ENCODE measurements at places on chromosomes 11 and 22. TPM values are rescaled to one million over a fixed set of nuclear protein-coding genes. Genes with fewer than 3 reads are reported as not detected.

The UPK3A gene
- total RNA-seq, result not detected

The CABP4 gene
- 0.89 TPM for total RNA-seq

The SCN4B gene
- under 0.01 TPM for total RNA-seq

The FIBP gene
- total RNA-seq, result 195 TPM

The ZP1 gene
- not detected for total RNA-seq

The MMP12 gene
- not detected for total RNA-seq

- no peak for DNase-seq
Measured at GRCh38 chr22:31891366-31892079, 52.8 kb upstream of the YWHAH start.

- no peak for DNase-seq
Measured at GRCh38 chr22:42289671-42290541, 19.5 kb upstream of the TCF20 start.

DNA sequence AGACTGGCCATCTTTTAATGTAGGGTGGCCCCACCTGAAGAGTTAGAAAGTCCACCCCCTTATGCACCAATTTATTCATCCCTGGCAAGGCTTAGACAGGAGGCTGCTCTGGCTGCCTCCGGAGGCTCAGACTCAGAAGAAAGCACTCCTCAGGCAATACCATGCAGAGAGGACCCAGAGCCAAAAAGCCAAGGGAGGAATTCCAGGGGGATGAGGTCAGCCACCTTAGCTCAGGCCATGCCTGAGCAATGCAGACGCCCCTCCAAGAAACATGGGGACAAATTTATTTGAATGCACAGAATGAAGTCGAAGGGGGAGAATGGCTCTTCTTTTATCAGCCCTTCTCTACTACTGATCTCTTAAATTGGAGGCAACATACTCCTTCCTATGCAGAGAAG is 39.7 kb upstream of the GLYAT start:
- no peak for DNase-seq

DNA sequence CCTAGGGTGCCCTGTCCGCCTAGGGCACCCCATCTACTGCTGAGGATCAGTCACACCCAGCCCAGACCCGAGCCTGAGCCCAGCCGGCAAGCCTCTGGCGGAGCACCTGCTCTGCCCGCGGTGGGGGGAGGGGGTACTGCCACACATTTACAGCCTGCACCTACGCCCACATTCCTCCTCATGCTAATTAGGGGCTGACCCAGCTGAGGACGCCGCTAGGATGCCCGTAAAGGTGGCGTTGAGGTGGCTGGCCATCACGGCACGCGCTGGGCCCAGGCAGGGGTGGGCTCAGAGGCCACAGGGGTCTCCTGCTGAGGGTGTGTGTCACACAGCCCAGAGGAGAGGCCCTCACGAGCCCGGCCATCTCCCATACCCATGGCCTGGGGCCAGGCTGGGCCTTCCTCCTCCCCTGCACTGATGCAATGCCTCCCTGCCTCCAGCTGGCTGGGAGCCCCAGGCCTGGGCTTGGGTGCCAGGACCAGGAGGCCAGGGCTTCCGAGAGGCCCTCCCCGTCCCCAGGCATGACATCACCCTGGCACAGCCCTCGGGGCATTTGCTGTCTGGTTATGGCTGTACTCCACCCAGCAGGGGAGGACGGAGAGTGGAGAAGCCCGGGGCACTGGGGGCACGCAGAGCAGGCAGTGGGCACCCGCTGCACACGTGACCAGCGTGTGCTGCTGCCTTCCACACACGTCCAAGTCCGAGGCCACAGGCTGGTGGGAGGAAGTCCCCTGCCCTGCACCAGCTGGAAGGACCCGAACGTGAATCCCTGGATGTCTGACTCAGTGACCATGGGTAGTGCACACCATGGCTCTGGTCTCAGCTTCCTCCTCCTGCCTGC is 12.7 kb downstream of the DUSP8 start:
- no peak for DNase-seq

DNA sequence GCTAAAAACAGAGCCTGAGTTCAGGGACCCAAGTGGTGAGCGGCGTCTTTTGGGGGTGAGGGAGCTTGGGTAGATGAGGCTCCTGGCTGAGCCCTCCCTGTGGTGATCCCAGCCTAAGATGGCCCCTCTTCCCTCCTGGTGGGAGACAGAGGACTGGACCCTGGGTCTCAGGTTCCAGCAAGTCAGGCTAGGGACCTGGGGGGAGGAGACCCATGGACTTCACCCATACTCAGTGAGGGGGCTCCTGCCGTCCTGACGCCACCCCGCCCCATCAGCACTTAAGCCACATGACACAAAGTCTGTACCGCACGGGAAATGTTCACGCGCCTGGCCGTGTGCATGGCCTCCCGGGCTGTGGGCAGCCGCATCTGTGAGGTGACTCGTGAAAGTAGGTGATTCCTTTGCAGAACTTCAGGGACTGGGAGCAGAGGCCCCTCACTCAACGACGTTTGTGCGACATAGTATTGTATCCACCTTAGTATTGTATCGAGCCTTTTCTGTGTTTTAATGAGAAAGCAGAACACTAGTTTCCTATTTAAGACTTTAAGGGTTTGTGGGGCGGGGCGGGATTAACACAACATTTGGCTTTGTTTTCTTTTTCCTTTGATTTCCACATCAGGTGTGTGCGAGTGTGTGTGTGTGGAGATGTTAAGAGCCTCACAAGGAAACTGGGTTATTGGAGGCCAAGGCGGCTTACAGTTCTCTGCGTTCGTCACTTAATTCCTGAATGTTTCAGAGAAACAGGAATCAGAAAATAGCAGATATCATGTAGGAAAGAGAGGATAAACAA is 18.4 kb upstream of the TMEM191C start:
- DNase-seq, result no peak

GRCh38 chr11:232783-233565 is 3.2 kb downstream of the SIRT3 start:
- DNase-seq, result no peak

DNA sequence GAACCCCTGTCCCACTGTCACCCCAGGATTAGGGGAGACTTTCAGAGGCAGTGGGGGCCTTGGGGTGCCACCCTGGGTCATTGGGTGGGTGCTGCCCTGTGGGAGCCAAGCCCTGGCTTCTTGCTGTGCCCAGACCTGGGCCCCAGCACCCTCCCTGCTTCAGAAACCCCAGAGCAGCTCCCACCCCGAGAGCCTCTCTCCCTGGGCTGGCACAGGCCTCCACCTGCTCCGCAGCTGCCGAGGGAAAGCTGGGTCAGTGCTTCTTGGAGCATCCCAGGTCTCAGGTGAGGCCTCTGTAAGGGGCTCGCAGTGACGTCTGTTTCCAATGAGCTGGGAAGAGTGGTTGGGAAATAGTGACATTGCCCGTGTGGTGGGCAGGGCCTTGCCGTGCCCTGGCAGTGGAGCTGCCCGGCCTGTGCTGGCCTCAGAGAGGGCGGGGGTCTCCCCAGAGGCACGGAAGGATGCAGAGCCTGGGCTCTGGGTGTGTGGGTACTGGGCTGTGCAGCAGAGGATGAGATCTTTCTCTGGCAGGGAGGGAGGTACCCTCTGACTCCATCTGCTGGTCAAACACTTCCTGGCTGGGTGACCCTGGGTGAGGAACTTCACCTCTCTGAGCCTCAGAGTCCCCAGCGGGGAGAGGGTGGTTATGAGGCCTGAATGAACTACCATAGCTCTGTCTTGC is 23.0 kb downstream of the C22orf23 start:
- DNase-seq, result no peak

DNA sequence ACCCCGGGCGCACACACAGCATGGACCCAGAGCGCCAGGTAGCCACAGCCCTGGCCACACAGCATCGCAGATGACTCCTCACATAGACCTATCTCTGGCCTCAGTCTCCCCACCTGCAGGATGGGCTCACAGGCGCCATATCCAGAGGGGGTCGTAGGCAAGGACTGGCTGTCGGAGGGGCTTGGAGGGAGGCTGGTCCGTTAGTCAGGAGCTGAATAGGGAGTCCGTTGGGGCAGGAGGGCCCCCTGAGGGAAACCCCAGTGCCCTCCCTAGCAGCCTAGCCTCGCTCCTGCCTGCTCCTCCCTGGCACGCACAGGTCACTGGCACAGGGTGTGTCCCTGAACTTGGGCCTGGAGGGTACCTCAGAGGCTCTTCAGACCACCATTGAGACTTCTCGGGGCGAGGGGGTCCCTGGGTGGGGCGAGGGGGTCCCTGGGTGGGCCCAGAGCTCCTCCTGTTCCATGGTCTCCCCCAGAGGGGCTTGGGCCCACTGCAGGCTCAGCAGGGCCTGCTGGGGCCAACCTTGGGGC is 2.0 kb downstream of the PLXNB2 start:
- DNase-seq, result no peak

- DNase-seq, result no peak
Measured at GRCh38 chr11:102912482-102912830, 37.7 kb upstream of the MMP12 start.

Measured in dermis microvascular lymphatic vessel endothelial cell (primary cell).